Aorta (tissue), 5 donors: ENCODE measurements at places on chromosomes 7 and 10. TPM values are rescaled to one million over a fixed set of nuclear protein-coding genes. Genes with fewer than 3 reads are reported as not detected.

The GTPBP10 gene
- total RNA-seq: 24.6 TPM

GRCh38 chr7:65722361-65722792, 150.5 kb upstream of the VKORC1L1 start:
- H3K4me3 ChIP-seq: no peak overlapping the region
- H3K27ac ChIP-seq: no peak overlapping the region
- H3K4me1 ChIP-seq: no peaks in the 10 kb centered on the region

DNA sequence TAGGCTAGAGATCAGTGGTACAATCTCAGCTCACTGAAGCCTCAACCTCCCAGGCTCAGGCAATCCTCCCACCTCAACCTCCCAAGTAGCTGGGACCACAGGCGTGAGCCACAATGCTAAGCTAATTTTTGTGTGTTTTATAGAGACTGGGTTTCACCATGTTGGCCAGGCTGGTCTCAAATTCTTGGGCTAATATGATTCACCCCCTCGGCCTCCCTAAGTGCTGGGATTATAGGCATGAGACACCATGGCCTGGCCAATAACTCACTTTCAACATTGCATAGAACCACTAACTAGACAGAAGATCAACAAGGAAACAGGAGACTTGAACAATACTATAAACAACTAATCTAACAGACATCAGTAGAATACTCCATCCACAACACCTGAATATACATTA, 191.7 kb downstream of the LRRN3 start:
- no peaks in the 10 kb centered on the region for H3K36me3 ChIP-seq
- no peaks in the 10 kb centered on the region for H3K4me1 ChIP-seq
- no peak overlapping the region for H3K4me3 ChIP-seq

The HMX2 gene
- total RNA-seq: not detected

The PRKRIP1 gene
- total RNA-seq: 26.0 TPM

The NACAD gene
- total RNA-seq: 15.7 TPM

The CACNA2D1 gene
- total RNA-seq: 40.7 TPM

The ADRA2A gene
- total RNA-seq: 11.5 TPM

GRCh38 chr10:15053061-15053460, 9.3 kb downstream of the OLAH start:
- H3K36me3 ChIP-seq: no peaks in the 10 kb centered on the region
- H3K27ac ChIP-seq: no peak overlapping the region
- no peaks in the 10 kb centered on the region for H3K4me1 ChIP-seq
- no peak overlapping the region for H3K4me3 ChIP-seq
- DNase-seq: no peak
- H3K27me3 ChIP-seq: no peaks in the 10 kb centered on the region

DNA sequence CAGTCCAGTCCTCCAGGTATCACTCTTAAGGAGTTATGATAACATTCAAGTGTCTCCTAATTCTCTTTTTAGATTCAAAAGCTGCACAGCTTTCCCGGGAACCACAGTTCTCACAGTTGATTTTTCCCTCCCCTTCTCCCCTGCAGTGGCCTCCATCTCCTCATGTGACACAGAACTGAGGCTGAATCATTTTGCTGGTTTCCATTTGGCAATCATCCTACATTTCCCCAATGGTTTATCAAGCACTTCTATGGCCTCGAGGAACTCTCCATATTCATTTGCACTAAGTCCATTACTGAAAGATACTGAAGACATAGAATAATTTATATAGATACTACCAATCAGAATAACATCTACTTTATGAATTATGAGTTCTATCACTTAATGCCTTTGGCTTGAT, 484.9 kb downstream of the GPAM start:
- no peak overlapping the region for H3K4me3 ChIP-seq
- DNase-seq: no peak
- no peaks in the 10 kb centered on the region for H3K4me1 ChIP-seq
- H3K27me3 ChIP-seq: no peaks in the 10 kb centered on the region

DNA sequence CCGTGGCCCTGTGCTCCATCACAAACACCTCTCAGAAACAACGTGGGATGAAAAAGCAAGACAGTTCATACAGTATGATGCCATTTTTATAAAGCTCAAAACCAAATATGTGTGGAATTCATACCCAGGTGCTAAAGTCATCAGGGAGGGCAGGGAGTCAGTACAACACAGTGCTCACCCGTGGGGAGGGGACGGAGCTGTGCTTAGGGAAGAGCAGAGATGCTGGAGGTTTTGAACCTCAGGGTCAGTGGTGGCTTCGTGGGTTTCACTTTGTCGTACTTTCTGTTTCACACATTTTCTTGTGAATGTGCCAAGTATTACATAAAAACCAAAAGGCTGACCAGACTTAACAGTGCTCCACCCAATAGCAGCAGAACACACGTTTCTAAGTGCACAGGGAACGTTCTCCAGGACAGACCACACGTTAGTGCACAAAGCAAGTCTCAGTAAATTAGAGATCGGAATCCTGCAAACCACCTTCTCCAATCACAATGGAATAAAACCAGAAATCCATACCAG, 21.2 kb downstream of the ZMIZ2 start:
- no peaks in the 10 kb centered on the region for H3K4me1 ChIP-seq
- no peaks in the 10 kb centered on the region for H3K36me3 ChIP-seq
- no peak for DNase-seq
- no peak overlapping the region for H3K4me3 ChIP-seq

DNA sequence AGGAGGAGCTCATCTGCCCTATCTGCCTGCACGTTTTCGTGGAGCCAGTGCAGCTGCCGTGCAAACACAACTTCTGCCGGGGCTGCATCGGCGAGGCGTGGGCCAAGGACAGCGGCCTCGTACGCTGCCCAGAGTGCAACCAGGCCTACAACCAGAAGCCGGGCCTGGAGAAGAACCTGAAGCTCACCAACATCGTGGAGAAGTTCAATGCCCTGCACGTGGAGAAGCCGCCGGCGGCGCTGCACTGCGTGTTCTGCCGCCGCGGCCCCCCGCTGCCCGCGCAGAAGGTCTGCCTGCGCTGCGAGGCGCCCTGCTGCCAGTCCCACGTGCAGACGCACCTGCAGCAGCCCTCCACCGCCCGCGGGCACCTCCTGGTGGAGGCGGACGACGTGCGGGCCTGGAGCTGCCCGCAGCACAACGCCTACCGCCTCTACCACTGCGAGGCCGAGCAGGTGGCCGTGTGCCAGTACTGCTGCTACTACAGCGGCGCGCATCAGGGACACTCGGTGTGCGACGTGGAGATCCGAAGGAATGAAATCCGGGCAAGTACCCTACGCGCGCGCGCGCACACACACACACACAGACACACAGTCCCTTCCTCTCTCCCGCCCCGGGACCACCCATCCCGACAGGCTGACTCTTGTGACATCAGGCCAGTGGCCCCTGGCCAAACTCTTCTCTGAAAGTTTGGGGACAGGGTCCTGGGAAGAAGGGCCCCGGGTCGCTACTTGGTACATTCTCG, 538 bp downstream of the TRIM8 start:
- H3K27ac ChIP-seq: peak overlapping the region; percentile 89
- H3K4me3 ChIP-seq: peak overlapping the region; percentile 88
- no peaks in the 10 kb centered on the region for H3K4me1 ChIP-seq
- peak; percentile 89 for DNase-seq

DNA sequence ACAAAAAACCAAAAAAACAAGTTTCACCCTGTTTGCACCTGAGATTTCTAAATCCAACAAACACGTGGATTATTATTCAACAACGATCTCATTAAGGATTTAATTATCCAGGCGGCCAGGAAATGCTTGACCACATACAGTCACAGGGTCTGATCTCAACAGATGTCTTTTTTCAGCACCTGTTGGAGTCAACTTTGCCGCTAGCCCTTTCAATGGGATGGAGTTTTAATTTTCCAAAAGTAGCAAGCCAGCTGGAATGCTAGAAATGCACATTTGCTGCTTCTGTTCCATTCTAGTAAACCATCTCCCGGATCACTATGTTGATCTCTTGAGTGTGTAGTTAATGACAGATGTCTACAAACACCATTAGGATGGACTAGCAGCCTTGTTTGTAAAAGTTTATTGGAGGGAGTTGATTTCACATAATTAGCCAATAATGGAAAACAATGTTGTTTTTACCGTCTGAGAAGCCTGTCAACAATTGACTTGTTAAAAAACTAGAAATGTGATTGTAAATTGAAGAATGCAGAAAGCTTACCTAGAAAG, 64.2 kb upstream of the DKK1 start:
- H3K4me3 ChIP-seq: no peak overlapping the region
- peaks cover 2% of the 10 kb centered on the region for H3K4me1 ChIP-seq
- H3K36me3 ChIP-seq: no peaks in the 10 kb centered on the region
- no peak for DNase-seq

DNA sequence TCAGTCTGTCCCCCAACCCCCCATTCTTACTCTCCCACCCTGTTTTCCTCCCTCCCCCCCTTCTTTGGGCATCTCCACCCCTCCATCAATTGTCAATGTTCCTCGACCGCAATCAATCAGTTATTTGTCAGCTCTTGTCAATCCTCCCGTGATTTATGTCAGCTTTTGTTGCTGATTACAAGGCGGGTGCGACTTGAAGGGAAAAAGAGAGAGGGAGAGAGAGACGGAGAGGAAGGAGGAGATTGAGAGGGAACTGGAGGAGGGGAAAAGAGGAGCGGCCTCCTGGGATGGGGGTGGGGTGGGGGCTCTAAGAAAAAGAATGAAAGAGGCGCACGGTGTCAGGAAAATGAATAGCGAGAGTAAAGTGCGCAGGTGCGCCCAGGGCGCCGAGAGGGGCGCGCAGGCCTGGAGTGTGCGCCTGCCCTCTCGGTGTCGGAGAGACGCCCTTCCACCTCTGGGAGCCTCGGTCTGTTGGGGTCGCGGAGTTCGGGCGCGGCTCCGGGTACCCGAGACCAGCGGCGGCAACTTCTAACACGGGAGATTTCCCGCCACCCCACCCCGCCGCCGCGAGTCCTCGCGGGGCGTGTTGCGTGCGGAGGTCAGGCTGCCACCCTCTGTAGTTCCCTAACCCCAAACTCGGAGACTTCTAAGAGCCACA, 1.1 kb upstream of the ZNF503 start:
- H3K36me3 ChIP-seq: no peaks in the 10 kb centered on the region
- peak; percentile 82 for DNase-seq
- no peaks in the 10 kb centered on the region for H3K4me1 ChIP-seq
- H3K27me3 ChIP-seq: no peaks in the 10 kb centered on the region
- peak overlapping the region; percentile 7 for H3K4me3 ChIP-seq
- H3K27ac ChIP-seq: peak overlapping the region; percentile 87

The COL13A1 gene
- 9.3 TPM for total RNA-seq

DNA sequence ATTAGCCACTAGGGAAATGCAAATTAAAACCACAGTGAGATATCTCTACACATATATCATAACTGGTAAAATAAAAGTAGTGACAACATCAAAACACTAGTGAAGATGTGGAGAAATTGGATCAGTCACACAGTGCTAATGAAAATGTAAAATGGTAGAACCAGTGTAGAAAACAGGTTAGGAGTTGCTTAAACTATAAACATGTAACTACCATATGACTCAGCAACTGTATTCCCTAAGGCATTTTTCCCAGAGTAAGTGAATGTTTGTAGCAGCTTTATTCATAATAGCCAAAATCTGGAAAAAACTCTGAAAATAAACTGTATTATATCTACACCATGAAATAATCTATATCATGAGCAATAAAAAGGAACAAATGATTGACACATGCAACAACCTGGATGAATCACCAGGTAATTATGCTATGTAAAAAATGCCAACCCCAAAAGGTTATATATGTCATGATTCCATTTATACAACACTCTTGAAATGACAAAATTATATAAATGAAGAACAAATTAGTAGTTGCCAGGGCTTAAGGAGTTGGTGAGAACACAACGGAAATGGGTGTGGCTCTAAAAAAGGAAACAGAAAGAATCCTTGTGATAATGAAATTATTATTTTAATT, 22.8 kb downstream of the SLC25A40 start:
- DNase-seq: no peak
- H3K4me1 ChIP-seq: no peaks in the 10 kb centered on the region
- H3K4me3 ChIP-seq: no peak overlapping the region
- H3K27ac ChIP-seq: no peak overlapping the region

- no peak overlapping the region for H3K4me3 ChIP-seq
- no peaks in the 10 kb centered on the region for H3K4me1 ChIP-seq
- H3K27me3 ChIP-seq: no peaks in the 10 kb centered on the region
- H3K27ac ChIP-seq: no peak overlapping the region
- no peak for DNase-seq
Measured at GRCh38 chr7:78649976-78650375, 803.5 kb downstream of the MAGI2 start.

DNA sequence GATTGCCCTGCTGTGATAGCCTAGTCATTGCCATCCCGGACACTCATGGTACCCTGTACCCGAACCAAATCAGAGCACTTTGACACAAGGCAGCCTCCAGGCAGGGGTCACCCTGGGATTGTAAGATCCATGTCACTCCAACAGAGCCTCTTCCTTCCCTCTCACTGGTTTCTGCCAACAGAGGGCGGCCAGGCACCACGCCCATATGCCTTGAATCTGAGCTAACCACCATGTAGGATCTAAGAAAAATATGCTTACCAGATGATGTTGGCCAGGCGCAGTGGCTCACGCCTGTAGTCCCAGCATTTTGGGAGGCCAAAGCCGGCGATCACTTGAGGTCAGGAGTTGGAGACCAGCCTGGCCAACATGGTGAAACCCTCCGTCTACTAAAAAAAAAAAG, 389.2 kb upstream of the KLF6 start:
- H3K27ac ChIP-seq: no peak overlapping the region
- no peak for DNase-seq
- no peaks in the 10 kb centered on the region for H3K36me3 ChIP-seq

- H3K4me1 ChIP-seq: no peaks in the 10 kb centered on the region
- no peak overlapping the region for H3K27ac ChIP-seq
- H3K27me3 ChIP-seq: no peaks in the 10 kb centered on the region
- no peaks in the 10 kb centered on the region for H3K36me3 ChIP-seq
Measured at GRCh38 chr10:53601260-53601875, 828.8 kb upstream of the MBL2 start.

- no peak for DNase-seq
- no peaks in the 10 kb centered on the region for H3K4me1 ChIP-seq
- H3K27me3 ChIP-seq: peaks cover 2% of the 10 kb centered on the region
- no peak overlapping the region for H3K27ac ChIP-seq
- no peaks in the 10 kb centered on the region for H3K36me3 ChIP-seq
- H3K4me3 ChIP-seq: no peak overlapping the region
Measured at GRCh38 chr7:155090684-155091083, 20.6 kb downstream of the HTR5A start.

- H3K36me3 ChIP-seq: no peaks in the 10 kb centered on the region
- no peaks in the 10 kb centered on the region for H3K27me3 ChIP-seq
- no peak overlapping the region for H3K27ac ChIP-seq
- H3K4me1 ChIP-seq: peaks cover 2% of the 10 kb centered on the region
- DNase-seq: no peak
Measured at GRCh38 chr10:77442699-77443189, 194.9 kb downstream of the KCNMA1 start.

The TSPAN12 gene
- total RNA-seq: 14.3 TPM

GRCh38 chr7:149714910-149715471, 58.4 kb downstream of the ZNF467 start:
- no peak overlapping the region for H3K27ac ChIP-seq
- peak overlapping the region; percentile 59 for H3K4me3 ChIP-seq
- no peaks in the 10 kb centered on the region for H3K4me1 ChIP-seq

The AMZ1 gene
- total RNA-seq: 2.0 TPM

The SPDYE18 gene
- total RNA-seq: 1.2 TPM

GRCh38 chr10:7788639-7789286, 786 bp downstream of the ATP5F1C start:
- no peaks in the 10 kb centered on the region for H3K27me3 ChIP-seq
- no peak for DNase-seq
- H3K4me3 ChIP-seq: peak overlapping the region; percentile 85
- H3K36me3 ChIP-seq: no peaks in the 10 kb centered on the region
- H3K4me1 ChIP-seq: no peaks in the 10 kb centered on the region
- peak overlapping the region; percentile 16 for H3K27ac ChIP-seq

GRCh38 chr7:155283565-155284194, 14.0 kb upstream of the INSIG1 start:
- no peaks in the 10 kb centered on the region for H3K27me3 ChIP-seq
- H3K4me1 ChIP-seq: no peaks in the 10 kb centered on the region
- no peak for DNase-seq

- H3K27ac ChIP-seq: no peak overlapping the region
- no peak overlapping the region for H3K4me3 ChIP-seq
- H3K4me1 ChIP-seq: no peaks in the 10 kb centered on the region
- no peak for DNase-seq
Measured at GRCh38 chr10:58072634-58073033, 195.1 kb downstream of the IPMK start.
